ENCODE measurements at places on chromosomes 3 and 15.

GRCh38 chr15:47929138-47929803 lies 191.5 kb upstream of the SLC24A5 start:
- DNase-seq: no peak

DNA sequence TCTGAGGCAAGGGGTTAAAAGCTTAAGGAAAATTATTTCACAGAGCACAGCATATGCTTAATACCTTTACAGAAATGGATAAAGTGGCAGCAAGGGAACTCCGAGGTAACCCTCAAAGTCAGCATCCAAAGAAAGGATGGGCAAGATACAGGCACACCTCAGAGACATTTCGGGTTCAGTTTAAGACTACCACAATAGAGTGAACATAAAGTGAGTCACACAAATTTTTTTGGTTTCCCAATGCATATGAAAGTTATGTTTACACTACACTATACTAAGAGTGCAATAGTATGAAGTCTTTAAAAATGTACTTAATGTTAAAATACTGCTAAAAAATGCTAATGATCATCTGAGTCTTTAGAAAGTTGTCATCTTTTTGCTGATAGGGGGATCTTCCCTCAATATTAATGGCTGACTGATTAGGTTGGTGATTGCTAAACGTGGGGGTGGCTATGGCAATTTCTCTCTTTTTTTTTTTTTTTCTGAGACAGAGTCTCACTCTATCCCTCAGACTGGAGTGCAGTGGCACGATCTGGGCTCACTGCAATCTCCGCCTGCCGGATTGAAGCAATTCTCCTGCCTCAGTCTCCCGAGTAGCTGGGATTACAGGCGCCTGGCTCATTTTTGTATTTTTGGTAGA lies 10.0 kb downstream of the UBR1 start:
- no peak for DNase-seq

DNA sequence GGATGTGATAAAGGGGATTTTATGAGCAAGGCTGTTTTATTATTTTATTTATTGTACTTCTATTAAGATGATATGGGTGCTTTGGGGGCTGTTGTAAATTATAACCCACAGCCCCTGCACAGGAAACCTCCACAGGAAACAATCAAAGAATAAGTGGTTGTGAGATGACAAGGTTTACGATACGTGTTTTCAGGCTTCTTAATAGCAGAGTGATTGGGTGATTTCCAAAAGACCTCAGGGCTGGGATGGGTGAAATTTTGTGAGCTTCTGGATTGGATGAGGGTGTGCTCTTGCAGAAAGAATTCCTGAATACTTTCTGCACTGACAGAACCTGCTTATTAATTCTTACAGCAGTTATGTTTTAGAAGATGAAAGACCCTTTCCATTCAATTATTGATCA lies 21.4 kb downstream of the CHL1 start:
- DNase-seq: no peak

DNA sequence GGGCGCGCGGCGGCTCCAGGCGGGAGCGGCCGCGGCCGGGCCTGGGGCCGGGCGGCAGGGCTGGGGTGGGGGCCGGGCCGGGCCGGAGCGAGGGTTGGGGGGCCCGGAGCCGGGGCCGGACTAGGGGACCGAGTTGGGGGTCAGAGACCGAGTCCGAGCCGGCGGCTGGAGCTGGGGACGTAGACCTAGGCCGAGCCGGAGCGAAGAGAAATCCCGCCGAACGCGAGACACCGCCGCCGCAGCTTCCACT lies 37.3 kb downstream of the HMCES start:
- DNase-seq: no peak

DNA sequence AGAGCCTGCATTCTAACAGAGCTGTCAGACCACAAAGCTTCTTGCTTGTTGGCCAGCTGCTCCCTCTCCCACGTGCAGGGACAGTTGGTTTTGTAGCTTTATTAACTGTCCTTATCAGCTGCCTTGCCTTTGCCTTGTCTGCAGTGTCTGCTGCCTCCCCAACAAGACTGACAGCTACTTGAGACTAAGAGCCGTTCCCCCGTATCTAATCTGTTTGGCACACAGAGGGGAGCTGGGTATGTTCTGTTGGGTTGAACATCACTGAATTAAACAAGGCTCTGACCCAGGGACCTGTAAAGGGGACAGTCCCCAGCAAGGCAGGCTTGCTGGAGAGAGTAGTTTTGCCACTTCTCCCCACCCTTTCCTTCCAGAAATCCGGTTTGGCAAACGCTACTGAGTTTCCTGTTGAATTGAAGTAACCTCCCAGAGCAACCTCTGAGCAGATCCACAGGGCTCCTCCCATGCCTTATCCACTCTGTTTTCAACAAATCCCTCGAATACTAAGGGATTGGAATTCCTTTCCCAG lies 116.1 kb downstream of the ANP32A start:
- peak; percentile 81 for DNase-seq

- DNase-seq: no peak
These were observed 48.0 kb upstream of the C15orf61 start for GRCh38 chr15:67472957-67473356.

- no peak for DNase-seq
These were observed 30.9 kb downstream of the CCNL1 start for GRCh38 chr3:157128771-157129681.

DNA sequence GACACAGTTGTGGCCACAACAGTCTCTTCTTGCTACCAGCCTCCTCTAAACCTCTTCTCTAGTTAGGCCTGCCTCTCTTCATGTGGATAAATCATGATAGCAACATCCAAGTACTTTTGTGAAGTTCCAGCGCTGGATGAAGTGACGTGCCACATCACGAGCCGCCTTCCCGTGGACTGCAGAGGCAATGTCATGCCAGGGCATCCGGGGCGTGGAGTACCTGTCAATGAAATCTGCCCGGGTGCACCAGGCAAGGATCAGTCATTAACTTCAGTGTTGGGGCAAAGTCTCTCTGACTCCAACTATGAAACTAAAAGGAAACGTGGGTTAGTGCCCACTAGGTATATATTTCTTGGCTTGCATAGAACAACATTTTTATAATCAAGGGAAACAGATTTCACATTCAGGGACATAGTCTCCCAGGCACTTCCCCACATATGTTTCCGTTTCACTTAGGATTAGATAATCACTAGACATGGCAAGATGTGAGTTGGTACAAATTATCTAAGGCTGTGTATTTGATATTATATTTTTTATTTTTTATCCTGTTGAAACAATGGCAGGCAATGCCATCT lies 133.6 kb downstream of the PLD1 start:
- DNase-seq: no peak

All from muscle of leg (tissue), 16 donors.